ENCODE measurements at places on chromosomes 7 and 10.
A peak's percentile ranks its signal among the peaks of the same experiment; 100 is the strongest.

- DNase-seq = no peak
Measured at GRCh38 chr7:24703296-24703695, 54.0 kb downstream of the GSDME start.

GRCh38 chr7:156942708-156943090 is 6.8 kb upstream of the NOM1 start:
- no peak for DNase-seq

DNA sequence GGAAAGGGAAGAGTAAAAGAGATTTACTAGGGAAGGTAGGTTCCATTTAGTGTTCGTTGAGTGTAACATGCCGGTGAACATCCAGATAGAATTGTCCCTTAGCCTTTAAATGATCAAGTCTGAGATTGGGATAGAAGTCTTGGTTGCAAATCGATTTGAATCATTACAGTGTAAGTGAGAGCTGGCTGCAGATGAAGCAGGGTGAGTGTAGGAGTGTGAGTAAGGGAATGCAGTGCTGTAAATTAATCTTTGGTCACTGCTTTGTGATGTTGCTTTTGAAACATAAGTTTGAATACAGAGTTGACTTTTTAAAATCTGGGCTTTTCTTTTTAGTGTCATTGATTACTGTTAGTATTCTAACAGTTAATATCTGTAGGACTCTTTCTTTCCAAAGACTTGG is 16.3 kb downstream of the TPST1 start:
- DNase-seq = no peak

DNA sequence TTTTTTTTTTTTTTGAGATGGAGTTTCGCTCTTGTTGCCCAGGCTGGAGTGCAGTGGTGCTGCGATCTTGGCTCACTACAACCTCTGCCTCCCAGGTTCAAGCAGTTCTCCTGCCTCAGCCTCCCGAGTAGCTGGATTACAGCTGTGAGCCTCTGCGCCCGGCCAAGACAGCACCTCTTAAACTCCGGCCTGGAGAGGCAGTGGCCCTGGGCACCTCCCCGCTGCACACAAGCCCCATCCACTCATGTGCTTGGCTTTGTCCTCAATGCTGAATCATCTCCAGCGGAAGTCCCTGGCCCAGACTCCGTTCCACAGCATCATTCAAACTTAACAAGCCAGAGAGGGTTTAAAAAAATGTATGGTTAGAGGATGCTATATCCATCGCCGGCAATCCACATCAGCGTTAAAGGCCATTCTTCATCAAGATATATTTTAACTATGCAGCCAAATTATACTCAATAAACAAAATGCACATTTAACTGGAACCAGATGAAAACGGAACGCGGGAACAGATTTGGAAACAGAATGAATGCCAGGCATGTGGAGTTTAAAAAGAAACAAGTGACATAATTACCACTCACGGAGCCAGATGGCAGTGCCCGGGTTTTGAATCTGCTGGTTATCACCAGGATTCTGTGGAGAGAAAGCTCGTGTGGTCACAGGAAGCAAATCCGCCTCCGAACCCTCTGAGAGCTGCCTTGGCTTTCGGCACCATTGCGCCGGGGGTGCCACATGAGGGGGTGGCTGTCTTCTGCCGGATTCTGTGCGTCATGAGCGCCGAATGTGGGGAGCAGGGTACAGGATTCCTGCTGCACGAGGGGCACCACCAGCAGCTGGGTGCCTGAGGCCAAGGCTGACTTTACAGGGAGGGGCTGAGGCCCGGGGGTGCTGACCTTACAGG is 45.6 kb upstream of the CFAP46 start:
- DNase-seq = peak; percentile 89

DNA sequence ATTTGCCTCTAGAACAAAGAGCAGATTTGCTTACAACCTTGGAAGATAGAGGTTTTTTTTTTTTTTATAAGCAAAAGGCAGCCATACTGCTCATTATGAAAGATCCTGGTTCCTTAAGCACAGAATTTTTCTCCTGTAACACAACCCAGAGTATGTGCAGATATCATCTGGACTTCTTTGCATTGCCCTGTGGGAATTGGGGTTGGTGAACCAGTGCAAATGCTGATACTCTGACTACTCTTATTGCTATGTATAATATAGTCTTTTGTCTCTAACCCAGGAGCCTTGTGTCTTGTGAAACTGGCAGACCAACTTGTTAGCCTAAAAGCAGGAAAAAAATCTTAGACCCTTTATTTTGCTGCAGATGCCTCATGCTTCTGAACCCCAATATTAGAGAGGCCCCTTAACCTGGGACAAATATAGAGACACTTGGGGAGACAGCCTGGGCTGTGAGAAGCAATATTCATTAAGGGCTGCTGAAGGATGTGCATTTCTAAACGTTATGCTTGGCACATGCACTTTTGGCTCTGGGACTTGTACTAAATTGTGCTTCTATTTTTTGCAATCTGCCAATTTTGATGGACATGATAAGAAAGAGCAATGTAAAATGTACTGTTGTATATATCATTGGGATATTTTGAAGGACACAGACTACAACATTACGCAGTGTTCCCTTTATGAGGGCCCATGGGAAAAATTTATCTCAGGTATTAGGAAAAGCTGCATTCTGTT is 78.9 kb downstream of the ANLN start:
- no peak for DNase-seq

DNA sequence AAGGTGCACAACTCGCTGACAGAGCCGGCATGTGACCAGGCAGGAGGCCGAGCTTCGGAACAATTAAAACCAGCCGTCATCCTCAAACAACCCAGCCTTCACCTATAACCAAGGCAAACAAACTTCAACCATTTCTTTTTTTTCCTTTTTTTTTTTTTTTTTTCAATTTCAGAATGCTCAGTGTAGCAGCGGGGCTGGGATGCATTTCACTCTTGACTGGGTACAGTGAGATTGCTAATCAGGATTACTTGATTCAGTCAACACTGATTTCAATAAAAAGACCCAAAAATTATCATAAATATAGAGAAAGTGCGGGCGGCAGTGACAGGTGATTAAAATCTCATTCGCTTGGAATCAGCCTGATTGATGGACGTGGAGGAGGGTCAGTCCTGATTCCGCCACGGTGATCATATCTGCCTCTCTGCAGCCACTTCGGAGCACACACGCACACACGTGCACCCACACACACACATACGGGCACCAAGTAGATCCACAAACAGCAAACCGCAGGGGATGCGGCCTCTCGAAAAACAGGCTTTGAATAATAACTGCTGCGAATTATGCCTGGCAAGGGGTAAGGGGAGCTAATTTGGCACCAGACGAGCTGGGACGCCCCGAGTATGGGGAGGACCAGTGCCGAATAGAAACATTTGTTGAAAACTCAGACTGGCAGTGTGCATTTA is 31.2 kb downstream of the EBF3 start:
- no peak for DNase-seq

- DNase-seq = no peak
Measured at GRCh38 chr10:48567346-48567745, 37.5 kb downstream of the ARHGAP22 start.

All from right hindlimb (tissue), 1 donor.